ENCODE measurements at places on chromosomes 16 and 17.
A peak's percentile ranks its signal among the peaks of the same experiment; 100 is the strongest.

- no peak for DNase-seq
These were observed 423.1 kb upstream of the DYNLRB2 start for GRCh38 chr16:80117556-80118130.

DNA sequence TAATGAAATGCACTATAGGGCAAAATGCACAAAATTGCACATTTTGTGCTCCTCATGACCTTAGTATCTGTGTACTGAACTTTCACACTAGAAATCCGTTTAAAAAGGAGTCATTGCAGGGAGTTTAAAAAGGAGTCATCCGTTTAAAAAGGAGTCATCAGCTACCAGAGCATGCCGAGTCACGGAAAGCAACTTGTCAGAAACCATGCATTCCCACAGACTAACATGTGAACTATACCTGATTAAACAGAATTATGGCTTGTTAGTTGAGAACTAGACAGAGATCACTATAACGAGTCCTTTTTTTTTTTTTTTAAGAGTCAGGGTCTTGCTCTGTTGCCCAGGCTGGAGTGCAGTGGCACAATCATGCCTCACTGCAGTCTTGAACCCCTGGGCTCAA is 35.9 kb downstream of the SLC6A4 start:
- DNase-seq, result no peak

GRCh38 chr16:2088759-2089358 is 41.1 kb downstream of the TSC2 start:
- DNase-seq, result no peak

DNA sequence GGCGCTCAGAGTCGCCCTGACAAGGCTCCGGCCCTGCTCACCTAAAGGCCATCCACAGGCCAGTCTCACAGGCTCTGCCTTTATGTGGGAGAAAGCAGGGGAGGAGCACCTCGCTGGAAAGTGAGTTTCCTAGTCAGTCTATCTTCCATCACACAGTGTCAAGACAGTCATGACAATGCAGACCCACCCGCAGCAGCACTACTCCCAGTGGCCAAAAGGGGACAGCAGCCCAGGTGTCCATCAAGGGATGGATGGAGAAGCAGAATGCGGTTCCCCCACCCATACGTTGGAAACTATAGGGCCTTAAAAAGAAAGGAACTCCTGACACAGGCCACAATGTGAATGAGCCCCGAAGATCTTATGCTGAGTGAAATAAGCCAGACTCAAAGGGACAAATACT is 226.8 kb downstream of the ENGASE start:
- DNase-seq, result no peak

DNA sequence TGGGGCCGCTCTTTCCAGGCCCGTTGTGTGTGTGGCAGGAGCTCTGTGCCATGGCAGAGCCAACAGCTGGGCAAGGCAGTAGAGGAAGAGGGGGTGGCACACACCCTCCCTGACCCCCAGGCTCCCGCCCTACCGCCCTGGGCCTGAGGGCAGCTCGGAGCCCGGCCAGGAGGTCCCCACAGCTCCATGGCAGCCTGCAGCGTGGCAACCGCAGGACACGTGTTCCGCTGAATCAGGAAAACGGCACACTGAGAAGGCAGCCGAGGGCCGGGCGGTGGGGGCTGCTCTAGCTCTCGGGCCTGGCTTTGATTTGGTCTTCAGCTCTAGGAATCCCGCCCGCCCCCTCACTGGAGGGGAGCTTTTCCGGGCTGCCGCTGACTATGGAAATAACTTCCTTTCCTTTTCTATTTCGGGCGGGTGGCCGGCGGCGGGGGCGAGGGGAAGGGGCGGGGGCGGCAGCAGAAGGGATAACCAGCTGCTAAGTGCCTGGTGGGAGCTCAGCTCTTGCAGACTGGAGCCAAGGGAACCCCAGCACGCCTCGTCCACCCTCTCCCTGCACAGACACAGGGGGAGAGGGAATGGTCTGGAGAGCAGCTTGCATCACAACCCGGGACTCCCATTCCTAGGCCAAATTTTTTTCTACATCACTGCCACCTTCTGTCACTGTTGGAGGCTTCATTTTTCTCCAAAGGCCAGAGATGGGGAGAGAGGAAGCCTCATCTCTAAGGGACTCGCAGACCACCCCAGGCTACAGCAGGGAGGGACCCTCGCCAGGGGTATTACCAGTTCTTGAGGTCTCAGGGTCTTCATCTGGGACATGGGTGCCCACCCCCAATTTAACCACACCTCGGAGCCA is 24.8 kb upstream of the MRPS23 start:
- peak; percentile 98 for DNase-seq

DNA sequence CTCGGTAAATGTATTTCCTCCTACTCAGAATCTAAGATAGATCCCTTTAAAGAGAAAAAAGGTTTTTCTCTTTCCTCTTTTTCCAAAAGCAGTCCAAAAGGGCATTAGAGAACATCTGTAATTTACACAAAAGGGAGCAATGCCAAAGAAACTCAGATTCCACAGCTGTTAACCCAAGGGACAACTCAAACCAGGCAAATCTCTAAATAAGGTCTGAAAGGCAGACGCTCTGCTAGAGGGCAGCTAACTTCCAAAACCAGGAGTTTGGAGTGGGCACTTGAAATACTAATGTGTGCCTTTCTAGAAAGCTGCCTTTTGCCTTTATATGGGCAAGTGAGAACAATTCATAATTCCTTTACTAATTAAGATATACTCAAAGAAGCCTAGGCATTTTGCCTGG is 435.7 kb downstream of the ZFHX3 start:
- peak; percentile 25 for DNase-seq

DNA sequence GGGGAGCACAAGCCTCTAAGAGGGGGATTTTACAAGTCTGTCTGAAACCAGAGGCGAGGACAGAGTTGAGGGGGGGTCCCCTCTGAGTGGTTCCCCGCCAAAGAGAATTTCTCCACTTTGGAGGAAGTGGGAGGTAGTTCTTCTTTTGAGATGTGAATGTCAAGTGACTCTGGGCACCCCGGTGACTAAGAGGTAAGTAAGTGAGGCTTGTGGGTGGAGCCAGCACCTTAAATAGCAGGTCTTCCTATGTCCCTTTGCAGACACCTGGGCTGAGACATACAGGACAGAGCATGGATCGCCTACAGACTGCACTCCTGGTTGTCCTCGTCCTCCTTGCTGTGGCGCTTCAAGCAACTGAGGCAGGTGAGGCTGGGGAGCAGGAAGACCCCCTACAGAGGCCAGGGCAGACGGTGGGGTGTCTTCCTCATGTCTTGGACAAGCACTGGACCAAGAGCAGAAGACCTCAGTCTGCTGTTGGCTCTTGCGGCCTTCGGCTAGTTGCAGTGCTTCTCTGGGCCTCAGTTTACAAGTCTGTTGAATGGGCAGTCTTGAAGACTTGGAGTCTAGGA is at the start of gene CCL22:
Gene CCL22, plus strand, starts transcription at position 257 of the 569 bp plus-strand sequence. Its CDS starts 34 bp downstream, at position 291.
- DNase-seq, result no peak

- no peak for DNase-seq
These were observed 45.0 kb upstream of the CLEC3A start for GRCh38 chr16:77977339-77977738.

- DNase-seq, result no peak
These were observed 16.8 kb upstream of the ZNF287 start for GRCh38 chr17:16585796-16586195.

GRCh38 chr17:6166492-6167179 is 96.5 kb downstream of the WSCD1 start:
- DNase-seq, result no peak

DNA sequence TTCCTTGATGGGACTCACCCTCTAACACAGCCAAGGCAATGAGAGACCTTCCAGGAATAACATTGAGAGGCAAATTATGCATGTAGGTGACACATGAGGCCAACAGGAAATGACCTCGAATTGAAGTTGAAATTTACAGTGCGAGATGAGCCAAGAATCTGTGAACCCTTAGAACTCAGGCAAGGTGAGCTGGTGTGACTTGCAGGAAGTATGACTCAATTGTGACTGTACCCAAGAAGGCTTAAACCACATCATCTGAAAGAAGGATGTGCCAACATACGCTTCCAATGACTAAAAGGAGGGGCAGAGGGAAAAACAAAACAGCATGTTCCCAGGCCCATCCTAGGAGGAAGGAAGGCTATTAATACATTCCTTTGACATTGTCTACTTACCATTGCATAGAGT is 44.8 kb downstream of the PITPNC1 start:
- peak; percentile 72 for DNase-seq

GRCh38 chr17:74194682-74195081 is 8.8 kb upstream of the RPL38 start:
- DNase-seq, result no peak

GRCh38 chr17:48903401-48903800 is 4.8 kb upstream of the UBE2Z start:
- DNase-seq, result no peak

- no peak for DNase-seq
These were observed 27.9 kb downstream of the SMG6 start for GRCh38 chr17:2275722-2276121.

DNA sequence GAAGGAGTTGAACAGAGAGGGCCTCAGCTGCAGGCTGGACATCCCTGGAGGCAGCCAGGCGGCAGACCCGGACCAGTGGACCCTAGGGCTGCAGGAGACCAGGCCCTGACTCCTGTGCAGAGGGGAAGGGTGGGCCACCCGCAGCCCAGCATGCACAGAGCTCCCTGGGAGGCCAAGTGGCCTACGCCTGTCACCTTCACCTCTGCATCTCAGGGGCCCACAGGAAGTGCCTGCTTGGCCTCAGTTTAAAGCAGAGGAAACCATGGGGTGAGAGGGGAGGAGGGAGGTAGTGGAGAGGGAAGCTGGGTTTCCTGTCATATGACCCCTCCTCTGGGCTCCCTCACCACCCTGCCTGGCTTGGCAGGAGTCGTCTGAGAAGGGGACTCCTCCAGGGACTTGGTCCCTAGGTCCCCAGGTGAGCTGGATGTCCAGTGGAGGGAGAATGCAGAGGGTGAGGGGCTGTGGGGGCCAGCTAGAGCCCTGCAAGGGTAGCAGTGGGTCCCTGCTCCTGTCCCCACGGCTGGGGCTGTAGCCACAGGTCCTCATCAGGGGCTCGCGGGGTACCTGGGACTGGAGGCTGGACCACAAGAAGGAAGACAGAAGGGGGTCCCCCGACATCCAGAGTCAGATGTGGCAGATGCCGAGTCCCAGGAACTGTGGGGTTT is at the start of gene TMC8:
Gene TMC8, plus strand, starts transcription at position 335 of the 665 bp plus-strand sequence. CDS start 818 bp downstream, outside the sequence.
- no peak for DNase-seq

- peak; percentile 92 for DNase-seq
These were observed 248.1 kb downstream of the HS3ST3A1 start for GRCh38 chr17:13353590-13353989.

- no peak for DNase-seq
These were observed 48.5 kb upstream of the HS3ST3A1 start for GRCh38 chr17:13650096-13650675.

DNA sequence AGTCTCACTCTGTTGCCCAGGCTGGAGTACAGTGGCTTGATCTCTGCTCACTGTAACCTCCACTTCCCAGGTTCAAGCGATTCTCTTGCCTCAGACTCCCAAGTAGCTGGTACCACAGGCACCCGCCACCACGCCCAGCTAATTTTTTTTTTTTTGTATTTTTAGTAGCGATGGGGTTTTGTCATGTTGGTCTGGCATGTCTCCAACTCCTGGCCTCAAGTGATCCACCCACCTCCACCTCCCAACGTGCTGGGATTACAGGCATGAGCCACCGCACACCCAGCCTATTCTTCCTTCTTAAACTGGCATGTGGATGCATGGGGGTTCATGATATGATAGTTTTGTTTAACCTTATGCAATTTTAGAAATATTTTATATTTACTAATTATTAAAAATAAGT is 39.4 kb upstream of the VWA3A start:
- DNase-seq, result no peak

DNA sequence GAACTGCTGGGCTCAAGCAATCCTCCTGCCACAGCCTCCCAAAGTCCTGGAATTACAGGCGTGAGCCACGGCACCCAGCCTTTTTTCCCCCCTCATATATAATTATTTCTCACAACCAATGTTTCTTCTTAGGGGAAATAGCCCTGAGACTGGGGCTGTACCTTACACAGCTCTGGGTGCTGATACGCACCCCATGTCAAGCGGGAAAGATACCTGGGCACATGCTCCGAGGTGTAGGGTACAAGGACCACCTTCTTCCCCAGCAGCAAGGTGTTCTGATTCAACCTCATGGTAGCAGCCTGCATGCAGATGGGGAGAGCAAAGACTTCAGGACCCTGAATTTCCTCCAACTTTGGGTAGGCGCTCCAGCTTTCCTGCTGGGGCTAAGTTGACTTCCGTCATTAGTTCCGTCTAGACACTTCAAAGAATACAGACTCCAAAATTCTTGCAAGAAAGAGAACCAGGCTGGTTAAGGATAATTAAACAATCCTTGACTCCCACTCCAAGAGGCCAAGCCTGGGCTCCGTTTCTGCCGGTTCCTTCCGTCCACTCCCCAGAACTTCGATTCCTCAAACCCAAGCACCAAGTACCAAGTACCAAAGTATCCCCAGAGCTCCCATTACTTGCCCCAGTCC is 619 bp downstream of the NAT9 start:
- DNase-seq, result no peak

GRCh38 chr17:78875363-78876093 is 27.5 kb downstream of the CEP295NL start:
- DNase-seq, result peak; percentile 29

GRCh38 chr16:65023802-65024201 is 98.1 kb downstream of the CDH11 start:
- DNase-seq, result no peak

DNA sequence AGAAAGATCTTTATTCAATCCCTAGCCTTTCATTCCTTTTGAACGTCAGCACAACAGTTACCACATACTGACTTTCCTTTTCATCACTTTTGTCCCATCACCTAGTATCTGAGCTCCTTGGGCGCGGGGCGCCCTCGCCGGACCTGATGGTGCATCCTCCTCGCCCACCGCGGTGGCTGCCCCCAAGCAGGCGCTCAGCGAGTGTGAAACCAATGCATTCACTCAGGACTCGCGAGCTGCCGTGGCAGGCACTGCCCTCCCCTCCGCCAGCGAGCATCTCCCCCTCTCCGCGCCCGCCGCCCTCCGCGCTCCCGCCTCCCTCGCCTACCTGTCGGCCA is 756 bp downstream of the KLHL11 start:
- no peak for DNase-seq

GRCh38 chr16:66872943-66873684 is 7.2 kb upstream of the PDP2 start:
- peak; percentile 99 for DNase-seq

GRCh38 chr16:21650521-21650920 is 1.9 kb downstream of the IGSF6 start:
- no peak for DNase-seq

DNA sequence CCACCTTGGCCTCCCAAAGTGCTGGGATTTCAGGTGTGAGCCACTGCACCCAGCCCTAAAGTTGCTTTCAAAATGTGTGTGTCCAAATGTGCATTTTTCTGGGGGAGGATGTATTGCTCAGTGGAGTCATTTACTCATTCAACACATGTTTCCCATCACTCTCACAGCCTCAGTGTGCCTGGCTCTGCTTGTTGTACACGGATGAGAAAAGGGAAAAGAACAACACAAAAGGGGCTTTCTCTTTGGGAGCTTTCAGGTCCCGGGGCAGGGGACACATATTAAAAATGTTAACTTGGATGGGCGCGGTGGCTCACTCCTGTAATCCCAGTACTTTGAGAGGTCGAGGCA is 1.7 kb upstream of the PPL start:
- DNase-seq, result peak; percentile 28

DNA sequence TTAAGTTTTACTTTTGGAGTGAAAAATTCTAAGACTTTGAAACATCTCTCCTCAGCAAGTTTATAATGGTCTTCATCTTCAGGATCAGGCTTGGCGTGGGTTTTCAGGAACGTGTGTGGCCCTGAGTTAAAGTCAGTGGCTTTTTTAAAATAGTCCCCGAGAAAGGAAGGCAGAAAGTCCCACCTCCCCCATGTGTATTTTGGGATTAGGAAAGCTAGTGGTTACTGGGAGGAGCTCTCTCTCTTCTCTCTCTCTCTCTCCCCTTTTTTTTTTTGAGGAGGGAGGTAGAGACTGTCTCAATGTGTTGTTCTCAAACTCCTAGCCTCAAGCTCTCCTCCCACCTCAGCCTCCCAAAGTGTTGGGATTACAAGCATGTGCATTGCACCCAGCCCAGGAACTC is 213.2 kb downstream of the IRX3 start:
- DNase-seq, result no peak
